ENCODE measurements at places on chromosomes 5 and 9. TPM values are rescaled to one million over a fixed set of nuclear protein-coding genes. Genes with fewer than 3 reads are reported as not detected.

PCDHB8 gene
- total RNA-seq, result 0.15 TPM

NEURL1B gene
- total RNA-seq, result 9.2 TPM

FAM221B gene
- total RNA-seq, result not detected

ATG12 gene
- total RNA-seq, result 36.9 TPM

TAF1L gene
- not detected for total RNA-seq

GRAMD2B gene
- total RNA-seq, result 1.3 TPM
